Liver (tissue), 10 donors: ENCODE measurements at places on chromosomes 16 and 17.

- DNase-seq, result no peak
Observed at GRCh38 chr17:8046929-8047768, 8.3 kb downstream of the ALOX15B start.

- no peak for DNase-seq
Observed at GRCh38 chr17:41527063-41528023, 765 bp downstream of the KRT19 start.

DNA sequence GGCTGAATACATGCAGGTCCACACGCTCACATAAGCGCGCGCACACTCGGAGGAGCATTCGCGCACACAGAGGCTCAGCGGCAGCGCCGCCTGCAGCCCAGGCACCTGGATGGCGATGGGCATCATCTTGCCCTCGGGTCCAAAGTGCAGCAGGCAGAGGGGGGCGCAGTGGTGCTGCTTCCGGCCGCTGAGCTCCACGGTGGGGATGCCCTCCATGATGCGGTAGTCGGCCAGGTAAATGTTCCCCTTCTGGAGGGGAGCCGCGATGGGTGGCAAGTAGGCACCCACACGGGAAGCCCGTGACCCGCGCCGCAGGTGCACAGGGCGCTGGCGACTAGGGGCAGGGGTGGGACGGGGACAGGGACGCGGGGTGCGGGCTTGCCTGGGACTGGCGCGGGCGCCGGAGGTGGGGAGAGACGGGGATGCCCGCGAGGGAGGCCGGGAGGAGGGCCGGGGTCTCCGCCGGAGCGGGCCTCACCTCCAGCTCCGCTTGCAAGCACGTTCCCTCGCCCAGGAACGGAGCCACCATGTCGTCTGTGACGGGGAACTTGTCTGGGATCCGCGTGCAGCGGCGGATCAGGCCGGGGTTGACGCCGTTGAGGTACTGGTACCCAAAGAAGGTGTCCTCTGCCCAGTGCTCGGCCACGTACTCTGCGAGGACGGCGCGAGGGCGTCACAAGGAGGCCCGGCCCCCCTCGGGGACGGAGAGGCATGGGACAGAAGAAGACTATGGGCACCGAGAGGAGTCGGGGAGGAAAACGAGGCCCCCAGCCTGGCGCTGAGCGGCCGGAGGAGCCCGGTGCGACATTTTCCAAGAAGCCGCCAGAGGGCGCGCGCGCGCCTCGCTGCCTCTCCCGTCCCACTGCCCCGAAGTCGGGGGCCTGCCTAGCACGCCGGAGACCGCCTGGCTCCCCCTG is 8.0 kb downstream of the ALOX12B start:
- peak; percentile 80 for DNase-seq

GRCh38 chr17:5583426-5584382 is 605 bp downstream of the NLRP1 start:
- no peak for DNase-seq

DNA sequence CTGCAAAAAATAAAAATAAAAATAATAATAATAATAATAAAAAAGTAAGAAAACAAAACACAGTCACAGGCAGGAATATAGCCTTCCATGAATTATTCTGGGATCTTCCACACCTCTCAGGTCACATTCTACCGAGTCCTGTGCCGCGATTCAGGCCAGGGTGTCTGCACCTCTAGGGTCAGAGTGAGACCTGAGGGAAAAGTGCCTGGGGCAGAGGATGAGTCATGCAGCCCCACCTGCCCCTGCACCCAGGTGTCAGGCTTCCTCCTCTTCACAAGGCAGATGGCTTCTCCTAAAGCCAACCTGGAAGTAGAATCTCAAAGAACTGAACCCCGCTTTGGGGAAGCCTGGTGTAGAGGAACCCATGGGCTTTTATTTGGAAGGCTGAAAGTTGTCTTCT is 283.7 kb downstream of the CPPED1 start:
- no peak for DNase-seq

GRCh38 chr16:46996391-46996790 is 22.9 kb upstream of the DNAJA2 start:
- DNase-seq, result no peak

DNA sequence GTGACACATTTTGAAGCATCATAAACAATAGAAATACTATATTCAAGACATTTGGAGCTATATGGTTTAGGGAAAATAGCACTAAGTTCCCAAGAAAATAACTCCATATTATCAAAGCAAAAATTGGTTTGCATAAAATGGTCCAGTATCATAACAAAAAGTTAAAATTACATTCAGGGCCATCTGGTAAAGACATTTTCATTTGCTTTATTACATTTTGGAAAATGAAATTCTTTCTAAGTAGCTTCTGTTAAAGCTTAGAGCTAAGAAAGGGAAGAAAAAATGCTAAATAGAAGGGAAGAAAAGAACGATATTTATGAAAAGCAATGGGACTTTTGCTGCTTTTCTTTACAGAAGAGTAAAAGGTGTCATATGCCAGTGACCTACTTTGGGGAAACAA is 155.4 kb upstream of the GOT2 start:
- no peak for DNase-seq

DNA sequence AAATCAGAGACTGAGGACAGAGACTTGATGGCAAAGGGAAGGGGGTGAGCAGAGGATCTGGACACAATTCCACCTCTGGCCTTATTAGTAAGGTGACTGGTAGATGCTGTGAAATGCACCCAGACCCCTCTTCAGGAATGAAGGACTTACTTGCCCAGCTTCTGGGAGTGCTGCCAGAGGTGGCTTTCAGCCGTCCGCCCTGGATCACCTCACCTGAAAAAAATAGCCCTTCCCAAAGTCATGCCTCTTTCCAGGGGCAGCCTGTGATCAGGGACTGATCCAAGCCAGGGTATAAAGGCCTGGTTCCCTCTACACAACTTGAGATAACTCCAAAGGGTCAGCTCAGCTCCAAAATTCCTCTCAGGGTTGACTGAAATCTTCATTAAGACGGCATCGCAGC is 20.4 kb upstream of the TMEM220 start:
- DNase-seq, result no peak

DNA sequence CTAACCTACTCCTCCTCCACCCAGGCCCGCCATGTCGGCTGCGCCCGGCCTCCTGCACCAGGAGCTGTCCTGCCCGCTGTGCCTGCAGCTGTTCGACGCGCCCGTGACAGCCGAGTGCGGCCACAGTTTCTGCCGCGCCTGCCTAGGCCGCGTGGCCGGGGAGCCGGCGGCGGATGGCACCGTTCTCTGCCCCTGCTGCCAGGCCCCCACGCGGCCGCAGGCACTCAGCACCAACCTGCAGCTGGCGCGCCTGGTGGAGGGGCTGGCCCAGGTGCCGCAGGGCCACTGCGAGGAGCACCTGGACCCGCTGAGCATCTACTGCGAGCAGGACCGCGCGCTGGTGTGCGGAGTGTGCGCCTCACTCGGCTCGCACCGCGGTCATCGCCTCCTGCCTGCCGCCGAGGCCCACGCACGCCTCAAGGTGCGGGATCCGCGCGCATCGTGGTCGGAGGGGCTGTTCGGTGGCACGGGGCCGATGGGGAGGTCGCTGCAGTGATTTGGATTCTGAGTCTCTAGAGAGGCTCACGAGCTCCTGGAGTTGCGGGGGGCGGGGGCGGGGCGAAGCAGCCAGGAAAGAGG is 878 bp downstream of the TRIM72 start:
- DNase-seq, result no peak

DNA sequence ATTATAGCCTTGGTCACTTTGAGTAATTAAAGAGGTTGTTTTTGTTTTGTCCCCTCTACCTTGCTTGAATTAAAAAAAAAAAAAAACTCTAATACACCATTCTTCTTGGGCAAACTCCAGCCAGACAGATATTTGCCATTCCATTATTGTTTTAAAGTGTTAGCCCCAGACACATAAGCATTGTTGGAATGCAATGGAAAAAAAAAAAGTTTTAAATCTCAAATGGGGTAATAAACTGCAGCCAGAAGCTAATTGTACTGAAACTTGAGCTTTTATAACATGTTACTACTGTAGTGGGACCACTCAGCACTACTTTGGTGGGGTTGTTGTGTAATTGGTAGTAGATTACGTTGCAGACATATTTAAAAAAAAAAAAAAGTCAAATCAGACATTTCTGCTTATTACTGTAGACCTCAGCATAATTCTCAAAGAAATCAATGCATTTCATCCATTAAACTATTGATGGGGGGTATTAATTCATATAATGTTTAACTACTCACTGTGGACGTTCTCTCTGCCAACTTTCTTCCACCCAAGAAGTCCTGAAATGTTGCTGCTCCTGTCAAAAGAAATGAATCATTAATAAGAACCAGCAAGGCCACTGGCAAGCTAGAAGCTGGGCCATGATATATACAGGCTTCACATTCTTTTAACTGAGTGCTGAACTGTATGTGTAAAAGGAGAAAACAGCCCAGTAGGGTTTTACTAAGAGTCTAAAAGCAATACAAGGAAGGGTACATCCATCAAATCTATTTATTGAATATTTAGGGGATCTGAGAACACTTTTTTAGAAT is 626.6 kb upstream of the SOX9 start:
- DNase-seq, result no peak

- DNase-seq, result no peak
Observed at GRCh38 chr17:81522491-81523401, 5.4 kb upstream of the FSCN2 start.

GRCh38 chr16:30561089-30561816 is 3.1 kb upstream of the ZNF764 start:
- DNase-seq, result no peak

DNA sequence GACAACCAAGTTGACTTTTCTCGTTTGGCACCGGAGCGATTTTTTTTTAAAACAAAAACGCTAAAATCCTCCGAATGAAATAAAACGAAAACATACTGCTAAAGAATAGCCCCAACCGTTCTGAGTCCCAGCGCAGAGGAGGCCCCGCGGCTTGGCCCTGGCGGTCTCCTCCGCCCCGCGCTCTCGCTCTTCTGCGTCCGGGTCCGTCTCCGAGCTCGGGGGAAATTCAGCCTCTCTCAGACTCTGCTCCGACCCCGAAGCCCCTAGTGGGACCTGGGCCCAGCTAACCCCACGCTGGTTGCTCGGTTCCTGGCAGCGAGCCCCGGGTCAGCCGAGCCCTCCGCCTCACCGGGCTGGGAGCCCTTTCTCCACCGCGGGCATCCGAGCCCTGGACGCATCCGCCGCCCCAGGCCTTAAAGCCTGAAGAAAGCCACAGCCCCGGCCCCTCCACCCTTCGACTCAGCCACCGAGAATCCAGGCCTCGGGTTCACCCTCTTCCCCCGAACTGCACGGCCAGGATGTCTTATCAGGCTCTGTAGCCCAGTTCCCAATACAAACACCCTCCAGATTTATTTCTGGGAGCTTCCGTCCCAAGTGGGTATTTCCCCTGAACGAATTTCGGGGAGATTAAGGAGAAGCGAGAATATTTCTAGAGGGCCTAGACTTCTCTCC is 1.2 kb downstream of the TBX2 start:
- no peak for DNase-seq

- DNase-seq, result no peak
Observed at GRCh38 chr16:83366228-83366627, 441.6 kb upstream of the HSBP1 start.

DNA sequence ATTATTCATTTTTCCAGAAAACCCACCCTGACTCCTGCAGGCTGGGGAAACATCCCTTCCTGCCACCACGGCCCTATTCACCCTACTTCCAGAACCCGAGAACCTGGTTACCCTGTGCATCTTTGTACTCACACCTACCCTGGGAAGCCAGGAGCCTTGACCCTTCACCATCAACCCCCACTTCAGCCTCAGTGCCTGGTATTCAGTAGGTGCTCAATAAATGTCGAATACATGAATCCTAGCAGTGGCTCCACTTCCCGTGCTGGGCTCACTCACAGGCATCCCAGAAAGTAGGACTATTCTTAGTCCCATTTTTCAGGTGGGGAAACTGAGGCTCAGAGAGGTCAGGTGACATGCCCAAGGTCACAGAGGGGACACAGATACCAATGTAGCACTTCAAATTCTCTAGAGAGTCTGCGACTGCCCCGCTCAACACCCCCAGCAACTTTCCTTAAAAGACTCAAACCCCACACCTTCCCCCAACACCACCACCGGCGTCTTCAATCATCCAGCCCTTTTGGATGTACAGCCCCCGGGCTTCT is 36.1 kb upstream of the CMIP start:
- no peak for DNase-seq

DNA sequence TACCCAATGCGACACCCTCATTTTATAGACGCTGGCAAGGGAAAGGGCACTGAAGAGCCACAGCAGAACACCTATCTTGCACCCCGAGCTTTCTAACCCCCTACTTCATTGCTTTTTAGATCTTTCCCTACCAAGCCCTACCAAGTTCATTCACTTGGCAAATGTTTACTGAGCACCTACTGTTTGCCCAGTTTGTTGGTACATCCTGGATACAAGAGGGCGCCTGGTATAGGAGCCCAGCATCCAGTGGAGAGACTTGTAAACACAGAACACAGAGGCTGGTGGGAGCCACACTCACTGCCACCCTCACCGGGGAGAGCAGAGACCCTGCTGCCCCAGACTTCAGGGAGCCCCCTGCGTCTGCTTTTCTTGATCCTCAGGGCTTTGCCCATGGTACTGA is 112.6 kb downstream of the GNAO1 start:
- DNase-seq, result no peak

DNA sequence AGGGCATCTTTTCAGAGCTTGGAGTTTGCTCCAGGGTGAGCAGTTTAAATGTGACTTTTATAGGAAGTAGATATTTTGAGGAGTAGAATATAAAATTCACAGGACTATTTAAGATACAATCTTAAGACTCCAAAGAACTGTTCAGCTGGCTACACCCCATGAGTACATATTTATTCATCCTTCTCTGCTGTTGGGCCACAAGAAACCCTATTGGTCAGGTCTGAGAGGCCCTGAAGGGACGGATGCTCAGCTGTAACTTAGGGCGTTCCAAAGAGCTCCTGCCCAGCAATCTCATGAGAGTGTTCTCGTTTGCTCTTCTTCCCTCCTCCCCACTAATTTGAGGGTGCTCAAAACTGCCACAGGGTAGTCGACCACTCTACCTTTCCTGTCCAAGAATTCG is 7.3 kb downstream of the ST6GALNAC2 start:
- DNase-seq, result no peak

GRCh38 chr17:28612936-28613872 is 781 bp downstream of the RSKR start:
- no peak for DNase-seq

DNA sequence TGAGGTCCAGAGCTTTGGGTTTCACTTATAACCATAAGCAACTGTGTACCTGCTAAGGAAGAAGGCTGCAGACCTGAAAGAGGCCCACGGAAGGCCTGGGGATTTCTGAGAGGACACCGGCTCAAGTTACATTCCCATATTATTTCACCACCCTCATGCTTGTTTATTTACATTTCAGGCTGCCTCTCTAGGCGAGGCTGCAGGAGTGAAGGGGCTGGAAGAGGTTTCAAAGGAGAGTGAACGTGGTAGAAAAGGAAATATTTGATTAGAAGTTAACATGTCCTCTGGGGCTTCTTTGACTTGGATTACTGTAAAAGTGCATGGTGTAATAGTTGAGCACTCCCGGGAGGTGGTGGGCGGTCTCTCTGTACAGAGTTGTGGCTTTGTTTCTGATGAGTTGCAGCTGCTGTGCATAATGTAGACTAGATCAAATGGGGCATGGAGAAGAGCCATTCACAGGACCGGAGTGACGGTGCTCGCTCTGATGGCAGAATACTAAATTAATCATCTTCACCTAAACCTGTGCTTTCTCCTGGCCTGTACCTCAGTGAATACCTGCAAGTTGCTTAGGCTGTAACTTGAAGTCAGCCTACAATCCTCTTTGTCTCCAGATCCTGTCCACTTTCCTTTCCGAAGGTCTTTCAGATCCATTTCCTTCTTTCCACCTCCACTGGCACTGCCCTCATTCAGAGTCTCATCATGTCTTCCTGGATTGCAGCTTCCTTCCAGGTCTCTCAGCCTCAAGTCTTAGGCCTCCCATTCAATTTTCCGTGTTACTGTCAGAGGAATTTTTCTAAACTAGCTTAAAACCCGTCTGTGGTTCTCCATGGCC is 1.9 kb upstream of the CPD start:
- DNase-seq, result no peak

- DNase-seq, result no peak
Observed at GRCh38 chr16:1280783-1281182, 24.9 kb downstream of the TPSD1 start.
